ENCODE measurements at places on chromosomes 11 and 22.
A peak's percentile ranks its signal among the peaks of the same experiment; 100 is the strongest.

- no peak for DNase-seq
Measured at GRCh38 chr11:80379620-80380278, 938.9 kb upstream of the TENM4 start.

DNA sequence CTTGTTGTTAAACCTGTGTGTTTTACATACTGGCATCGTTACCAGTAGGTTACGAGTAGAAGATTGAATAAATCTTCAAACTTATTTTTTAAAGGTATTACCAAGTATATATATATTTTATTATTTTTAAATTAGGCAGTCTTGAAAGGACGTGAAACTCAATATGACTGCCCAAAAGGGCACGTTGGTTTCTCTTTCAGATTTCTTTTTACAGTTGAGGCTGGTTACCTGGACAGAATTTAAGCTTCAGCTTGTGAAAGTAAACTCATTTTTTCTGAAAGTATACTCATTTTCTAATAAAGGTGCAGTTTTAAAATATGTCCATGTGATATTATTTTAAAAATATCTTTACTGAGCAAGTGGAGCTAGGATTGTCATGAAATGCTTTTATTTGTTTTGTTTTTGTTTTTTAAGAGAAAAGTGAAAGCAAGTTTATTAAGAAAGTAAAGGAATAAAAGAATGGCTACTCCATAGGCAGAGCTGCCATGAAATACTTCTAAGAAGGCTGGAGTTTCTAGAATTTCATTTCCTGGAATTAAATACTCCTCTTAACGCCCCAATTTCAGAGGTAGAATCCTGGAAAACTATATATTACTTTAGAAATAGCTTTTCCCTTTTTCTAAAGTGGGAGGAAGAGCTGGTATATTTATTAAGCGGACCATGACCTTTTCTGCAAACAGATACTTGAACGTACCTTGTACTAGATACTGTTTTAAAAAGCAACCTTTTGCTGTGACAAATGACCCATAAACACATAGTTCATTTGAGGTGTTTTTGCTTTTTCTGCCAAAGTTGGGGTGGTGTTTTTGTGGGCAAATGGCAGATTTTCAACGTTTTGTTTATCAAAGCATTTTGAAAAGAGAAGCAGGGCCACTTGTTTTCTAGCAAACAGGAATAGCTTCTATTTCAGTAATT, 1.9 kb downstream of the FBXO7 start:
- DNase-seq: peak; percentile 43

DNA sequence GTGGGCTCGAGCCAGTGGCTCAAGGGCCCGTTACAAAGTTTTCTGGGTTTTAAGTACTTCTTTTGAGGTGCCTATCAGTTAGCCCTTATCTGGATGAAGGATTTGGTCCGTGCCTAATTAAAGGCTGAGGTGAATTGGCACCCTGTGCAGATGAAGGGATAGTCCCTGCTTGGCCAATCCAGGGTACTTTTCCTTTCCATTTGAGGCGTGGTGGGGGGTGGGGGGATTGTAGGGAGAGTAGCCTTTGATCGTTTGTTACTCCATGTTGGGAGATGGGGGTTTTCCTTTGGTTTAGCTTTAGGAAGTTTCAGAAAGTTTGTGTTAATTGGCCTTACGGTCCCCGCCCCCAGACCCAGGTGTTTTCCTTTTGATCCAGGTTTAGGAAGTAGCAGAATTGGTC, 170.8 kb downstream of the DDX10 start:
- DNase-seq: no peak

DNA sequence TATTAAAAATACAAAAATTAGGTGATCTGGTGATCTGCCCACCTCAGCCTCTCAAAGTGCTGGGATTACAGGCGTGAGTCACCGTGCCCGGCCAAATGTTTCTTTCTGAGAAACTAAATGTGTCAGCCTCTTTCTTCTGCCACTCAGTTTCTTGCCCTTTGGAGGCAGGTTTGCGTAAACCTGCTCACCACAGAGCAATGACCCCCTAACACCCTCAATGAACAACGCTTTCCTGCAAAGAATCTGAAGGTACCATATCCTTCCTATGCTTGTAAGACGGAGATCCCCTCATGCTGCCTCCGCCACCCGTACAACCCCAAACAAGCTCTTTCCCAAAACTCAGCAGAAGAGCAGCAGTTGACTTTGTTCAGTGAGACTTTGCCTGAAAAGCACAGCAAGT, 38.7 kb upstream of the TTLL12 start:
- DNase-seq: no peak

DNA sequence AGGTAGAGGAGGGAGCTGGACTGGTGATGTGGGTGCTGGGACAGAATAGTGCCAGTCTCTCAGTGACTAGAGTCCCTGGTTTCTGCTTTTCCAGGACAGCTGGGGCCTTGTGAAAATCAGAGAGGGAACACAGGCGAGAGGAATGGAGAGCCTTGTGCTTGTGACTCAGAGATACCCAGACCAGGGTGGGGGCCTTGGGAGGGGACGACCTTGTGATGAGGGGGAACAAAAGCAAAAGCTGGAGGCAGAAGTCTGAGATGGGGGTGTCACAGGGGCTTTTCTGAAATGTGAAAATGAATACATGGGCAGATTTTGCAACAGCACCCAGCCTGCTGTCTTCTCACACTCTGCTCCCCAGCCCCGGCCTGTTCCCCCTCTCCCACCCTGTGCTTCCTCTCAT, 3.4 kb upstream of the NR1H3 start:
- DNase-seq: no peak
